ENCODE measurements at places on chromosomes 7 and 10. TPM values are rescaled to one million over a fixed set of nuclear protein-coding genes. Genes with fewer than 3 reads are reported as not detected.

- DNase-seq: no peak
These were observed 456 bp upstream of the DLD start for GRCh38 chr7:107890493-107890961.

The UCMA gene
- not detected for total RNA-seq

The HTRA1 gene
- 62.6 TPM for total RNA-seq

The LIPK gene
- total RNA-seq: not detected

The STAG3 gene
- total RNA-seq: 0.74 TPM

The VDAC2 gene
- total RNA-seq: 442 TPM

Data from left ventricle myocardium inferior (tissue), 1 donor.